ENCODE measurements at places on chromosomes 4 and X. TPM values are rescaled to one million over a fixed set of nuclear protein-coding genes. Genes with fewer than 3 reads are reported as not detected.

GRCh38 chrX:36534900-36535299 is 473.3 kb upstream of the FAM47C start:
- H3K4me1 ChIP-seq = no peaks in the 10 kb centered on the region
- H3K27ac ChIP-seq = no peak overlapping the region
- no peak for DNase-seq
- no peak overlapping the region for H3K4me3 ChIP-seq

TRAM1L1 gene
- total RNA-seq = 1.1 TPM

GRCh38 chr4:167025670-167026069 is 208.6 kb downstream of the SPOCK3 start:
- no peaks in the 10 kb centered on the region for H3K36me3 ChIP-seq
- H3K4me3 ChIP-seq = no peak overlapping the region
- H3K27ac ChIP-seq = no peak overlapping the region

DNA sequence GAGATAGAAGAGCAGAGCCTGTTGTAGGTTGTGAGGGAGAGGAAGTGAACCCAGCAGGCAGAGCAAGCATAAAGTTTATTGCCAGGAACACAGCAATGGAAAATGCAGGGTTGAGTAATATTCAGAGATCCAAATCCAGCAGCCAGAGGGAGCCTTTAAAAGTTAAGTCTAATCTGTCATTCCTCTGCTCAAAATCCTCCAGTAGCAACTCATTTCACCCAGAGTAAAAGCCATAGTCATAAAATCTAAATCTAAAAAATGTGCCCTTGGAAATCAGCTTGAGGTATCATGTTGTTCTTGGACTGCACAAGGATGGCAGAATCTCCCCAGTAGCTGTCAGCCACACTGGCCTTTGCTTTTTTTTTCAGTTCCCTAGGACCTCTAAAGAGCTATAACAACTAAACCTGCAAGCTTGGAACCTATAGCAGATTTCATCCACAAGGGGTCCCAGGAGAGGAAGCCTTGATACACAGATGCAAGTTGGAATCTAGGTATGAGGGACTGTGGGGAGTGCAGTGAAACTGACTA is 62.9 kb upstream of the FRAS1 start:
- H3K4me3 ChIP-seq = no peak overlapping the region
- peak overlapping the region; percentile 2 for H3K27ac ChIP-seq
- no peaks in the 10 kb centered on the region for H3K27me3 ChIP-seq
- H3K4me1 ChIP-seq = no peaks in the 10 kb centered on the region
- H3K36me3 ChIP-seq = no peaks in the 10 kb centered on the region
- no peak for DNase-seq

GRCh38 chrX:13667919-13668318 is 15.0 kb downstream of the TCEANC start:
- peaks cover 10% of the 10 kb centered on the region for H3K4me1 ChIP-seq
- DNase-seq = no peak
- H3K27ac ChIP-seq = no peak overlapping the region
- H3K36me3 ChIP-seq = no peaks in the 10 kb centered on the region

DNA sequence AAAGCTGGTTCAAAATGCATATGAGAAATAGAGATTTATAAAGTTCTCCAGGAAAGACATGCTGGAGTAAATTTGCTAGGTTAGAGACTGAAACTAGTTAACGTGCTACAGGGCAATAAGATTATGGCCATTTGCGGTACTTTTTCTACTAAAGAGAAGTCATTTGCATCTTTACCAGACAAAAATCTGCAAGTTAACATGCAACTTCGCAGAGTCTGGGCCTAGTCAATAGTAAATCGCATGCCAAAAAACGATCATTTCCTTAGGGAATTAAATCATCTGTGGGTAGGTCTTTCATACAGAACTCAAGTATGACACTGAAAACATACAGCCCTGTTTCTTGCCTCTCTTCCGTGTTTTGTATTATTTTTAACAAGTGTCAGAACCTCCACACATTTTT is 32.8 kb upstream of the REST start:
- H3K4me1 ChIP-seq = no peaks in the 10 kb centered on the region
- no peaks in the 10 kb centered on the region for H3K36me3 ChIP-seq
- DNase-seq = no peak
- H3K4me3 ChIP-seq = no peak overlapping the region
- H3K27me3 ChIP-seq = no peaks in the 10 kb centered on the region

DNA sequence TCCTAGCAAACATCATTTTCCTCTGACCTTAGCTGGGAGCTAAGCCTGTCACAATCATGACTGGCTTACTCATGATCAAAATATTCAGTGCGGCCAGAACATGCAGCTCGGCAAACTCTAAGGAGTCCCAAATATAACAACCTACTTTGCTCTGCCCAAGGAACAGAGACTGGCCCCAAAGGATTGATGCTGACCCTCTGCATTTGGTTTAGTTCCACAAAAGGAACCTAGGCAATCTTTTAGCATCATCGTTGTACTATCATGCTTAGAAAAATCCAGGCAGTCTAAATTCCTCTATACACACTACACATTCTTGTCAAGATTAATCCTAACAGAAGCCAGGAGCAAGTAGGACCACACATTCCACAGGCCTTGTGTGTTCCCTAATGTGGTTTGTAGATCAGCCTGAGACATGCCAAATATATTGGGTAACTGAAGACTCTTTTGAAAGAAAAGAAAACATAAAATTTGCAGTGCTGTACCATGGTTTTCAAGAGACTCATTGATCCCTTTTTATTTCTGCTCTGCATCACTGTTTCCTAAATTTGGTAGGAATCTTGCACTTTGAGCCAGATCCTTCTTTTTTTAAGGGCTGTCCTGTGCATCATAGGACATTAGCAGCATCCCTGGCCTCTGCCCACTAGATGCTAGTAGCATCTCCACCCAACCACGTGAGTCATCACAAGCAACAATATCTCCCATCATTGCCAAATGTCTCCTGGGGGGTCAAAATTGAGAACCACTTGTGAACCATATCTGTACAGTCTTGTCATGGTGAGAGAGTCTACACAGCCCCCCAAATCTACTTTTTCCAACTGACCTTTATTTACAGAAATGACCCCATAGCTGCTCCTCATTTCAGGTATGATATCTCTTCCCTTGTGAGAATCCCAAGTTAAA is 17.6 kb upstream of the CC2D2A start:
- H3K27me3 ChIP-seq = no peaks in the 10 kb centered on the region
- H3K36me3 ChIP-seq = no peaks in the 10 kb centered on the region
- peaks cover 26% of the 10 kb centered on the region for H3K4me1 ChIP-seq
- peak overlapping the region; percentile 71 for H3K27ac ChIP-seq

HTR2C gene
- total RNA-seq = not detected

- H3K4me1 ChIP-seq = no peaks in the 10 kb centered on the region
- no peak for DNase-seq
- H3K4me3 ChIP-seq = no peak overlapping the region
- no peaks in the 10 kb centered on the region for H3K27me3 ChIP-seq
- H3K36me3 ChIP-seq = no peaks in the 10 kb centered on the region
- no peak overlapping the region for H3K27ac ChIP-seq
Observed at GRCh38 chrX:138847930-138848329, 136.4 kb upstream of the FGF13 start.

SYTL5 gene
- total RNA-seq = under 0.01 TPM

DNA sequence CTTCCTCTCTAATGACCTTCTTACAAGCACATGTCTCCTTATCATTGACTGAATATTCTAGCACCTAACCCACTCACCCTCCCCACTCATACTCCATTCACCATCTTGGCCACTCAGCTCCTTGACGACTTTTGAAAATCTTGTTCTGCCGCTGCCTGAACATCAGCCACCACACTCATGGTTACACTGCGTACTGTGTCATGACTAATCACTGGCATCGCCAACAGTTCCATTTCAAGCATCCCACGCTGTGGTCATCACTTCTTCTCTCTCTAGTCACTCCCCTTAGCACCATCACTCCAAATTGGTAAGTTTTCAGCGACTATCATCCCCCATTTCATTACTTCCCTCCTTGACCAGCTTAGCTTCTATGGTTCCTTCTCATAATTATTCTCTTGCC is 352.8 kb downstream of the MAPK10 start:
- H3K27me3 ChIP-seq = no peaks in the 10 kb centered on the region
- H3K4me1 ChIP-seq = no peaks in the 10 kb centered on the region
- H3K27ac ChIP-seq = no peak overlapping the region
- H3K36me3 ChIP-seq = no peaks in the 10 kb centered on the region
- H3K4me3 ChIP-seq = no peak overlapping the region
- no peak for DNase-seq

DNA sequence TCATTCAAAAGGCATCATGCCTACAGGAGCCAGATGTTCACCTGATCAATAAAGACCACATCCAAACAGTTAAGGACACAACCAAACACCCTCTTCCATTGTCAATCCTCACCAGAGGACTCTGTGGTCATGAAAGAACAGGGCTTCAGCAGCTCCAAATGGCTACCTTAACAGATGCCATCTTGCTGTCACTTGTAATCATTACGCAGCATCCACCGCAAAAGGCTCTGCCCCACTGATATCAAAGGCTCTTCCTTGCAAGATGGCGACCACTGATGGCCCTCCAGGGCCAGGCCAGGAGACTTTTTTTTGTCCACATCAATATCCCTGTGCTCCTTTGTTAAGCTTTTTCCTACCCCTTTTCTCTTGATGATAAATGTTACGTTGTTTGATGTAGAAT is 157.4 kb downstream of the DHRSX start:
- DNase-seq = no peak
- H3K36me3 ChIP-seq = no peaks in the 10 kb centered on the region
- no peak overlapping the region for H3K27ac ChIP-seq
- no peaks in the 10 kb centered on the region for H3K27me3 ChIP-seq

GRCh38 chrX:74419864-74420195 is 1.5 kb upstream of the SLC16A2 start:
- no peaks in the 10 kb centered on the region for H3K36me3 ChIP-seq
- no peak for DNase-seq
- H3K4me3 ChIP-seq = peak overlapping the region; percentile 55
- no peaks in the 10 kb centered on the region for H3K27me3 ChIP-seq

GRCh38 chr4:101337688-101338087 is 9.6 kb downstream of the PPP3CA start:
- no peaks in the 10 kb centered on the region for H3K27me3 ChIP-seq
- peaks cover 21% of the 10 kb centered on the region for H3K4me1 ChIP-seq

PLP2 gene
- 39.0 TPM for total RNA-seq

DNA sequence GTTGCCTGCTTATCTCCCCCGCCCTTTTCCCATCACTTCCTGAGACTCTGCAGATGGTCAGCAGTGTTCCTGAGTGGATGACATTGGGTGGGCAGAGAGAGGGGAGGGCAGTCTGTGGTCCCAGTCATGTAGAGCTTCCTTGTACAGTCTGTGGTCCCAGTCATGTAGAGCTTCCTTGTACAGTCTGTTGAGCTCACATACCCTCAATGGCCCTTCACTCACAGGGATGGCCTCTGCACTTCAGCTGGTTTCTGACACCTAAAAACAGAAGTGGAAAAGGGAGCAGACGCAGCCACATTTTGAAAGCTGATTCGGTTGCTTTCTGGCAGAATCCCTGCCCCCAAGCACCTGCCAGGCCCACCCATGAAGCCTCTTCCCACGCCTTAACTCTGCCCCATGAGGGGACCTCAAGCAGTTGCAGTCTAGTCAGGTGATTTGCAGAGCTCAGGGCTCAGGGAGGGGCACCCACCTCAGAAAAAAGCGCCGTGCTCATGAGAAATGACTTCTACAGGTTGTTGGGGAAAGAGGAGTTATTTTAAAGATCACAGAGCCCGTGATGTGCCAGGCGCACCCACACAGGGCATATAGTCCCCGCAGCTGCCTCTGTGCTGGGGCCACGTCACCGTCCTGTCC is 3.6 kb upstream of the TMEM271 start:
- H3K27me3 ChIP-seq = peaks cover 21% of the 10 kb centered on the region
- DNase-seq = no peak
- H3K4me1 ChIP-seq = peaks cover 10% of the 10 kb centered on the region
- no peak overlapping the region for H3K4me3 ChIP-seq
- no peaks in the 10 kb centered on the region for H3K36me3 ChIP-seq

GRCh38 chrX:65451663-65452062 is 82.9 kb downstream of the LAS1L start:
- no peak overlapping the region for H3K4me3 ChIP-seq
- no peaks in the 10 kb centered on the region for H3K36me3 ChIP-seq
- no peak for DNase-seq
- H3K4me1 ChIP-seq = no peaks in the 10 kb centered on the region
- no peak overlapping the region for H3K27ac ChIP-seq
- H3K27me3 ChIP-seq = no peaks in the 10 kb centered on the region

- DNase-seq = no peak
- H3K4me3 ChIP-seq = no peak overlapping the region
- H3K4me1 ChIP-seq = peaks cover 6% of the 10 kb centered on the region
- H3K27me3 ChIP-seq = no peaks in the 10 kb centered on the region
Observed at GRCh38 chr4:183842129-183842528, 63.0 kb upstream of the STOX2 start.

- H3K4me1 ChIP-seq = peaks cover 36% of the 10 kb centered on the region
- H3K36me3 ChIP-seq = no peaks in the 10 kb centered on the region
- DNase-seq = no peak
- H3K27me3 ChIP-seq = no peaks in the 10 kb centered on the region
- H3K27ac ChIP-seq = peak overlapping the region; percentile 93
- H3K4me3 ChIP-seq = peak overlapping the region; percentile 87
Observed at GRCh38 chr4:109432696-109433095, 919 bp upstream of the SEC24B start.

IL13RA2 gene
- total RNA-seq = 0.36 TPM

DNA sequence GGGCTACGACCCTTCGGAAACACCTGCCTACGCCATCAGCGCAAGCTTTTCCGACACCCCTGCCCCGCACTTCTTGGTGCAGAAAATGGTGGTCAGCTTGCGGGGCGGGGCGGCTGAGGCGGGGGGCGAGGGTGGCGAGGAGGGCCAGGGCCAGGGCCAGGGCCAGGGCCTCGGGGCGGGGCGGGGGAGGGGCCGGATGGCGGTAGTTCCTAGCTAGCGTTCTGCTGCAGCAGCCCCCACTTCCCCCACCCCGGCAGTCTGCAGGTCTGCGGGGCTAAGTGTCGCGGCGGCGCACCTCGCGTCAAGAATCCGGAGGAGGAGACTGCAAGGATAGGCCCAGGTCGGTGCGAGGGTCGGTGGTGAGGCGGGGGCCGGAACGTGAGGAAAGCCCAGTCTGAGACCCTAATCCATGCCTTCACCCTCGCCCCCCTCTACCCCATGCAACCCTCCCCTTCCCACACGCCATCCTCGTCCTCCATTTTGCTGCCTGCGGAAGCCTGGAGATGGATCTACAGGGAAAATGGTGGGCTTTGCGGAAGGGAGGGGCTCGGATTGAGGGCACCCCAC is 600 bp downstream of the BEX4 start:
- no peaks in the 10 kb centered on the region for H3K36me3 ChIP-seq
- DNase-seq = peak; percentile 70
- peak overlapping the region; percentile 92 for H3K27ac ChIP-seq
- H3K27me3 ChIP-seq = no peaks in the 10 kb centered on the region

- no peak overlapping the region for H3K4me3 ChIP-seq
- no peak for DNase-seq
- no peaks in the 10 kb centered on the region for H3K27me3 ChIP-seq
- no peaks in the 10 kb centered on the region for H3K4me1 ChIP-seq
Observed at GRCh38 chr4:142414366-142414990, 431.6 kb downstream of the INPP4B start.
